ENCODE measurements at places on chromosomes 5 and 9.

DNA sequence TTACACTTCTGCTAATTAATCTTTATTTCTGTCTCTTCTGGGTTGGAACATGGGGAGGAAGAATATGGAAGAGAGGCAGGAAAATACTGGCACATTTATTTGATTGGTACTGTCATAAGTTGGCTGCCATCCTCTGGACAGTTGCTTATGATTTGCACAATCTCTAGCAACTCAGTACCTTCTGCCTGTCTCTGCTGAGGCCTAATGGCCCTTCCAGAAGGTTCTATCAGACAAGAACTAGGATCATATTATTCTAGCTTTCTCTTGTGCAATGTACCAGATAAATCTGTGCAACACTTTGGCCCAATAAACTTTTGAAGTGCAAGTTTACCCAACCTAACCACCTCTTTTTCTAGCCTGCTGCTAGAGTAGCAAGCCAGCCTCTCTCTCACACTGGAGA is 335.0 kb downstream of the ARRDC3 start:
- no peak for DNase-seq

DNA sequence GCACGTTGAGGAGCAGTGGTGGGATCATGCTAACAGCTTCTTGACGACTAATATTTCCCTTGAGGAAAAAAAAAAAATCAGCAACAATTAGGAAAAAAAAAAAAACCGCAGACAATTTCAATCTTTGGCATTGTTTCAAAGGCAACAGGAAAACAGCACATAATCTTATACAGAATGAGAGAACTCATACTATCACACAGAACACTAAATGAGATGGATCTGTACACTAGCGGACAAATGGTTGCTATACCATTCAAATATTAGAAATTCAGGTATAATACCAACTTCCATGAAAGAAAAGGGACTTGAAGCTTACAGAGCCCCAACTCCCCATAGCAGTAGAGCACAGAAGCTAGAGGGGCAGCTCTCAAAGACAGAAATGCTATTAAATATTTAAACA is 9.6 kb downstream of the NSUN2 start:
- DNase-seq: no peak

DNA sequence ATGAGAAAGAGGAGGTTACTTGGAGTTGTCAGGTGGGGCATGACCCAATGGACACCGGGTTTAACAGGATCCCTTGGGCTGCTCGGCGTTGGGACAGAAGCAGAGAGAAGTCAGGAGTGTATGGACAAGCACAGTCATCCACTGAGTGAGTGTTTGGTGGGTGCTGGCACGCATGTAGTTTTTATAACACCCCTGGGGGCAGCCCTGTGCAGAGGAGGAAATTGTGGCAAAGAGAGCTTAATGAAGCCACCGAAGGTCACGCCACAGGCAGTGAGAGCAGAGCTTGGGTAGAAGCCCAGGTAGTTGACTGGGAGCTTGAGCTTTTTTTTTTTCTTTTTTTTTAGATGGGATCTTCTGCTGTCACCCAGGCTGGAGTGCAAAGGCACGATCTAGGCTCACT is 43.2 kb upstream of the IER5L start:
- DNase-seq: no peak

GRCh38 chr5:133232011-133232410 is 180.2 kb downstream of the HSPA4 start:
- no peak for DNase-seq

DNA sequence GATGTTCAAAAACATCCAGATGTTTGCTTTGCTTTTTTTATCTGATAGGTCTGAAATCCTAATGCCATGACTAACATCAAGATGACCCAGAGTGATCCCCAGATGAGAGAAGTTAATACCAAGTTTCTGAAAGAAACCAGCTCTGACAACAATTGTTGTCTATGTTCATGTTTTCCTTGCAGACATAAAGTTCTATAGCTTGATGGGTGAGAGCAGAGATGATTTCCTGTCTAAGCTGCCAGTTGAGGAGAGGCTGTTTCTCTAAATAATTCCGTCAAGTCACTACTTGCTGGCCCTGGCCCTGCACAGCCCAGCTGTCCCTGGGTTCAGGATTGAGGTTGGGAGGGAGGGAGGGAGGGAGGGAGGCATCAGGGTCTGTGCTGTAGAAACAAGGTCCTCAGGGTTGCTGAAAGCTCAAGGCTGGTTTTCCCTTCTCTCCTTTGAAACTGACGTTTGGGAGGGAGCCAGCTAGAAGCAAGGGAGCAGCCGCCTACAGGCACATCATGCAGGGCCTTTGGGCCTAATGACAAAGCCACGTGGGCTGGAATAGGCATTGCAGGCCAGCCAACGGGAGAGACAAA is 3.9 kb downstream of the SPARC start:
- no peak for DNase-seq

DNA sequence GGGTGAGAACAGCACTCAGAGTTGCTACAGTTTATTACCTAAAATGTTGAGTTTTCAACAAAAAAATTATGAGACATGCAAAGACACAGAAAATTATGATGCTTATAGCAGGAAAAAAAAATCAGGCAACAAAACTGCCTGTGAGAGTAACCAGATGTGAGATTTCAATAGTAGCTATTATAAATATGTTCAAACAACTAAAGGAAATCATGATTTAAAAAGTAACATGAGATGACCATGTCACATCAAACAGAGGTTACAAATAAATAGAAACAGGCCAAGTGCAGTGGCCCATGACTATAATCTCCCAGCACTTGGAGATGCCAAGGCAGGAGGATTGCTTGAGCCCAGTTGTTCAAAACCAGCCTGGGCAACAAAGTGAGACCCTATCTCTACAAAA is 12.1 kb upstream of the RIMOC1 start:
- no peak for DNase-seq

DNA sequence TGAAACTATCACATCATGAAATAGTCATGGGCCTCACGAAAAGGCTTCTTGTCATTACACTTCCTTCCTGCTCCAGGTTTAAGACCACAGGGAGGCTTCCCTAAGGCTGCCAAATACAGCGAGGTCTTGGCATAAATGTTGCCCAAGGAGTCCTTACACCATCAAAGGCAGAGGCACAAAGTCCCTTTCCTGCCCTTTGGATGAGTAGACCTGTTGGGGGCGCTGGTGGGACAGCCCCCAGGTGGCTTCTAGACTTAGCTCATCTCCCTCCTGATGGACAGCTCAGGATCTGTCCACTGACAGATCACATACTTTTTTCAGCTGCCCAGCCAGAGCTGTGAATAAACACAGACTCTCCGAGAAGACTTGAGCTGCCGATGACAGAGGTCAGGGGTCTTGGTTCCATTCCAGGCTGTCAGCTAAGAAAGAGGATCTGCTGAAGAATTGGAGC is 15.5 kb upstream of the MEGF9 start:
- no peak for DNase-seq

DNA sequence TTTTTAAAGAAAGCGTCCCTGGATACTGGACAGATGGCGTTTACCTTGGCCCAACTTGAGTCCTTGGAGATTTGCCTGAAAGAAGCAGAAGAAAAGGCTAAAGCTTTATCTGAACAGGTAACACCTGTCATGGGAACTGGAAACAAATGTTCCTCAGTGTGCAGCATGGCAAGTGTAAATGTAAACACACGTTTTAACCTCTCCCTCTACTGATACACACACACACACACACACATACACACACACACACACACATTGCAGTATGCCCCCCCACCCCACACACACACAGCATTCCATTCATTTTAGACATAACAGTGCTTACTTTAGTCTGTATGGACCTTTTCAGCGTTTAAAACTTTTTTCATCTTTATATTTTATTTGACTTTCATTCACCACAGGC is 51.1 kb downstream of the CCDC192 start:
- no peak for DNase-seq

DNA sequence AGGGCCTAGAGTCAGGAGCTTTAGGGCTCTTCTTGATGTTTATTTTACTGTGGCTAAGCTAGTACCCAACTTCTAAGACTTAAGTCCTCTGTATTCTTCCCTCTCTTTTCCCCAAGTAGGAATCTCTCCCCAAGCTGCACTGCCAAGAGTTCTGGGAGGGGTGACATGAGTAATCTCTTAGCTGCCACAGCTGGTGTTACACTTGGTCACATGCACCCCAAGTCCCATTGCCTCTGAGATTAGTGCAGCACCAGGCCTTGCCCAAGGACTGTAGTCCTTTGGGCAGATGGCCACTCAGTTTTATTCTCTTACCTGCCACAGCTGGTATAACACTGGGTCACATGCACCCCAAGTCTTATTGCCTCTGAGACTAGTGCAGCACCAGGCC is 114.7 kb upstream of the RIOK2 start:
- DNase-seq: no peak

DNA sequence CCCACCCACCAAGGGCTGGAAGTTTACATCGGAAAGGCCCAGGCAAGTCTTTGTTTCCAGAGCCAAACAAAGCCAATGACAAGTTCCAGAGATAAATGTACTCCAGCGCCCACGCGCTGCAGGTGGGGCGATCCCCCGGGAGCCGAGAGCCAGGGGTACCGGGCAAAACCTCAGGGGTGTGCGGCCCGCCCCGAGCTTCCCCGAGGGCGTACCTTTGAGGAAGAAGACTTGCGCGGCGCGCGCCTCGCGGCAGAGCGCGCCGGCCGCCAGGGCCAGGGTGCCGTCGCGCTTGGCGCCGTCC is 671 bp downstream of the DUSP1 start:
- DNase-seq: no peak

GRCh38 chr5:136094189-136094912 is 38.3 kb upstream of the SMAD5 start:
- no peak for DNase-seq

DNA sequence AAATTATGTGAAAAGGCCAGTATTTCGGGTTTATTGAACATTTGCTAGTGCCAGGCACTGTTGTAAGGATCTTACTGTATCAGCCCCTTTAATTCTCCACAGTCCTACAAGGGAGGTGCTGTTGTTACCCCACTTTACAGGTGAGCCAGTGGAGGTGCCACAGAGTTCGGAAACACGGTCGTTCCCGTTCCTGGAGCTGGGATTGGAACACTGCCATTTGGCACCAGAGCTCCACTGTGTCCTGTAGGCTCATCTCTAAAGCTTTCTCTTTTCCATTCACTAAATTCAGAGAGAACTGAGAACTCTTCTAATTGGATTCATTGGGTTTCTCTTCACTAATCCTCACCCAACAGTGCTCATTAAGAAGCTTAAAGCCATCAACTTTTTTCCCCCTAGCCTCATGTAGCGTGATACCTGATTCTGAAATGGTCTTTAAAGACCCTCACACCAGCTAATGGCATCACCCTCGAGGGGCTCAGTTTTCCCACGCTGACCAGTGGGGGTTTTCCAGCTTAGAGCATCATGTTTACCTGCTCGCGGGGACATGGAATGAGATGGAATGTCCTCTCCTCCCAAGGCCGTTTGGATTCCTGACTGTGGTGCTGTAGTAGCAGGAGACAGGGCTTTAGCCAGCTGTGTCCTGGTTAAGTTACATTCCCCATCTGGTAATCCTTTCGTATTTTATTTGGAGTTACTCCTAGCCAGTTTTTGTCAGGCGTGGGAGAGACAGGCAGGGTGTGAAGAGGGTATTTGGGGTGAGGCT is 5.8 kb downstream of the ERGIC1 start:
- no peak for DNase-seq

DNA sequence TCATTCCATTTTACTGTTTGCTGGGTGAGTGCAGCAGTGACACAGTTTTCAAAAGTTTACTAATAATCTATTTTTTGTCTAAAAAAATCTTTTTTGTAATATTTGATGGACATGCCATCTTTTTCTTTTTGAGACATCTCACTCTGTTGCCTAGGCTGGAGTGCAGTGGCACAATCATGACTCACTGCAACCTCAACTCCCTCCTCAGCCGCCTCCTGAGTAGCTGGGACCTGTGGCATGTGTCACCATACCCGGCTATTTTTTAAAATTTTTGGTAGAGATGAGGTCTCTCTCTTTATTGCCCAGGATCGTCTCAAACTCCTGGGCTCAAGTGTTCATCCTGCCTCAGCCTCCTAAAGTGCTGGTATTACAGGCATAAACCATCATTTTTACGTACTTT is 86.0 kb downstream of the KDM4C start:
- DNase-seq: no peak

- no peak for DNase-seq
Observed at GRCh38 chr5:35828082-35828598, 28.6 kb upstream of the IL7R start.

- DNase-seq: no peak
Observed at GRCh38 chr5:107736638-107737037, 65.9 kb upstream of the EFNA5 start.
